GM12878 (cell line): ENCODE measurements at places on chromosomes 11 and 22. TPM values are rescaled to one million over a fixed set of nuclear protein-coding genes. Genes with fewer than 3 reads are reported as not detected.

DNA sequence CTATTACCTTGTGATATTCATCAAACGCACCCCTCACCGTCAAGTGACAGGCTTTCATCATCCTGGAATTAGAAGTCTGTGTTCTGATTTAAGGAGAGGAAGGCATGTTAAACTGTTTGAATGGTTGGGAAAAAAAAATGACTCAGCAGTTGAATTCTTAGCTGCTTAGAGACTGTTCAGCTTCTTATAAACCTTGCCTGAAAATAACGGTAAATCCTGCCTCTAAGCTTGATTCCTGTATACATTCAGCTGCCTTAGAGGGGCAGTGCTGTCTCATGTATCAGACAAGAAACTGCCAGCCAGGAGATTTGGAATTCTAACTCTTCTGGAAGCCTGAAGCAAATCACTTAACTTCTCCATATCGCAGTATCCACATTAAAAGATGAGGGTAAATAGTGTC lies 437.4 kb downstream of the JRKL start:
- DNase-seq, result no peak

DNA sequence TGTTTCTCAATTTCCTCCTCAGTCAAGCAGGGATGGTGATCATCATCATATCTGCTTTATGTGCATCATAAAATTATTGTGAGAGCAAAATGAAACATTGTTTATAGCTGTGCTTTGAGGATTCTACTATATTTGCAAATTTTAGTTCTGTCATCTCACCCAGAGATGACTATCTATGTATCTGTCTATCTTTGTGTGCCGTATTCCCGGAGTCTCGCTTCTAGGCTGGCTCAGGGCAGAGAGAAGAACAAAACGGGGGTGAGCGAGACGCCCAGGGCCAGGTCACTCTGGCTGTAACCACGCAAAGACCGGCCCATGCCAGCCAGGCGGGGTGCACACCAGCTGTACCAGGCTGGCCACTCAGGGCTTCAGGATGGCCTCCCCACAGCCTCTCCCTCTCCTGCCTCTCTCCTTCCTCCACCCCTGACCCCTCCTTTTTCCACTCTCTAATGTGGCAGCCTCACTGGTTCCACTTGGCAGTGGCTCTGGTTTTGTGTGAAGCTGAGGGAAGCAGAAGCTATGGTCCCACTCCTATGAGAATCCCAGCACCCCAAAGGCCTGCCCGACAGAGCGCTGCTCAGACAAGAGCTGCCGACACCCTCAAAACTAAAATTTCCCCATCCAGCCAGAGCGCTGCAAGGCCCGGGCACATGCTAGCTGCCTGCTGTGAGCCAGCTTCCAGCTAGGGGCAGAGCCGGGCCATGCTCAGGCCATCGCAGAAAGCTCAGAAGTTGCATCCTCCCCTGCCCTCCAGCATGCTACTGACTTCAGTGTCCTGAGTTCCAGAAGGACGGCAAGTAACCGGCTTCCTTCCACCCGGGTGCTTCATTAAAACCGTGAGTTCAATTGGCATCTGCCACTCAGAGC lies 139.5 kb upstream of the TBCEL start:
- no peak for DNase-seq

GRCh38 chr11:83694191-83694910 lies 408.2 kb upstream of the CCDC90B start:
- no peak for DNase-seq

ADM2 gene
- 0.31 and 0.48 TPM in 2 replicates for total RNA-seq

ARHGAP8 gene
- total RNA-seq, result not detected in 2 replicates
